Esophagus squamous epithelium (tissue), 5 donors: ENCODE measurements at places on chromosomes 2 and 18.

DNA sequence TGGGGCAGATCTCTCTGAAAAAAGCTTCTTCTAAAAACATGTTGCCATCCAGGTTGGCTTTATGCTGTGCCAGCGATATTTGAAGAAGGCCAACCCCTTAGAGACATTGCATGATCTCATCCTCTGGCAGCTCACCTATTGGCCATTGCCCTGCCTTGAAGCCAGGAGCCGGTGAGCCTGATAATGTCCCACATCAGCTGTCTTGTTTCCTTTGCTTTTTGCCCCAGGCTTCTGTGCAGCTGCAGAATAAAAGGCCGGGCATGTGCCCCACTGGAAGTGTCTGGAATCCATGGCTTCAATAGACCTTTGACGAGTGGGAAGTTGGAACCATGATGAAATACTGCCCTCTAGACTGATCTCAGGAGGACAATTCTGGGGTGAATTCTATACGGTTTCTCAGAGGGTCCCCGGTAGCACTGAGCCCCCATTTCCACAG lies 523.5 kb upstream of the ZEB2 start:
- DNase-seq: no peak

GRCh38 chr2:120496235-120496634 lies 150.3 kb downstream of the INHBB start:
- DNase-seq: no peak

- DNase-seq: no peak
Measured at GRCh38 chr2:134482131-134482723, 228.4 kb downstream of the MGAT5 start.

DNA sequence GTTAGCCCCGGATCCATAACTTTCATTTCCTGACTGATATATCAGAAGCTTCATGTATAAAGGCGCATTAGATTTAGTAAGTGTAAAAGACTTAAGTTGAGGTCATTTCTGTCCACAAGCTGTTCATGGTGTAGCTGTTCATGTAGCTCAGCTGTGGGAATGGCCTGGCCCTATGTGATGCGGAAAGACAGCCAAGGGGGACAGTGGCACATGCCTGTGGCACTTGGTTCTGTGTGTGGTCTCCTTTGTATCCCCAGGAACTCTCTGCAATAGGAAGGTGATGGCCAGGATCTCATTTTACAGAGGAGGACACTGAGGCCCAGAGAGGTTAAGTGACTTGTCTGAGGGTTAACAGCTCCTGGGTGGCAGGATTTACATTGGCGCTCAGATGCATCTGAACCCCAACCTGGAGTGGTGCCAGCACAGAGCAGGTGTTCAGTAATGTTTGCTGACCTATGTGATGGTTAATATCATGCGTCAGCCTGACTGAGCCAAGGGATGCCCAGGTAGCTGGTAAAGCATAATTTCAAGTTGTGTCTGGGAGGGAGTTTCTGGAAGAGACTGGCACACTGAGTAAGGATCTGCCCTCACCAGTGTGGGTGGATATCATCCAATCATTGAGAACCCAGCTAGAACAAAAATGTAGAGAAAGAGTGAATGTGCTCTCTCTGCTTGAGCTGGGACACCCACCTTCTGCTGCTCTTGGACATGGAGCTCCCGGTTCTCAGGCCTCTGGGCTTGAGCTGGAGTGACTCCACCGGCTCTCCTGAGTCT lies 25.4 kb downstream of the HPCAL1 start:
- DNase-seq: no peak

DNA sequence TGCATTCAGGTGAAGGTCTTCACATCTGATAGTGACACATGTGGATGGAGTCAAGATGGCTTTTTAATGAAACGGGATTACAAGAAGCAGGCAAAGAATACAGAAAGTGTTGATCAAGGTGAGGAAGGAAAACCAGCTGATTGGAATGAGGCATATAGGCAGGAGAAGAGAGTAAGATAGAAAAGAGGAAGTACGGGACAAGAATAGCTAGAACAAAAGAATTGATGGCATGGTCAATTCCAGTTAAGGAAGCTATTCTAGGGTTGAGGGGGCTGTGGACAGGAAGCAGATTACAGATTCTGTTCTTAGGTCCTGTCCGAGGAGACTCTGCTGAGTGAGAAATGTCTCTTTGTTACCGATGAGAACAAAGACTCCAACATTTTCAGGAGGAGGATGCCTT lies 13.2 kb upstream of the NCK2 start:
- no peak for DNase-seq

GRCh38 chr18:48074929-48075706 lies 144.7 kb upstream of the SMAD2 start:
- no peak for DNase-seq

DNA sequence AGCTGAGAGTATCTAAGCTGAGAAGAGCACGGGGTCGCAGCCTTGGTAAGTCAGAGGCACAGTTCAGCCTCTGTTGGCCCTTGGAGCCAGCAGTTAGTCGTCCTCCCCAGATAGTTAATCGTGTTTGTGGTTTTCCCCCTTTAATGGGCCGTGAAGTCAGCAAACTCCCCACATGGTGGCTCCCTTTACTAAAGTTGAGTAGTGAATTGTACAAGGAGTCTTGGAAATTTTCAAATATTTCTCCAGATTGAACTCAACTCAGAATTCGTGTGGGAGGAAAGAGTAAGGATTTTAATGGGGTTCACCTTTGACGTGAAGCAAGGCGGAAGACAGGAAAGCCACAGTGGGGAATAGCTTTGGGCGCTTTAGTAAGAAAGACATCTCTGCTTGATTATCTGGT lies 2.4 kb upstream of the ADCYAP1 start:
- no peak for DNase-seq

DNA sequence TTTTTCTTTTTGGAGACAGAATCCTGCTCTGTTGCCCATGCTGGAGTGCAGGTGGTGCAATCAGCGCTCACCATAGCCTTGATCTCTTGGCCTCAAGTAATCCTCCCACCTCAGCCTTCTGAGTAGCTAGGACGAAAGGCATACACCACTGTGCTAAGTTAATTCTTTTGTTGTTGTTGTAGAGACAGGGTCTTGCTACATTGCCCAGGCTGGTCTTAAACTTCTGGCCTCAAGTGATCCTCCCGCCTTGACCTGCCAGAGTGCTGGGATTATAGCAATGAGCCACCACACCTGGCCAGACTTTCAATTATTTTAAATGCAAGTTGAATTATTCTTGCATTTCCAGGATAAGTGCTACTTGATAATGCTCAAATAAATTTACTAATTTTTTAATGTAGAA lies 126.5 kb downstream of the DTNB start:
- no peak for DNase-seq

DNA sequence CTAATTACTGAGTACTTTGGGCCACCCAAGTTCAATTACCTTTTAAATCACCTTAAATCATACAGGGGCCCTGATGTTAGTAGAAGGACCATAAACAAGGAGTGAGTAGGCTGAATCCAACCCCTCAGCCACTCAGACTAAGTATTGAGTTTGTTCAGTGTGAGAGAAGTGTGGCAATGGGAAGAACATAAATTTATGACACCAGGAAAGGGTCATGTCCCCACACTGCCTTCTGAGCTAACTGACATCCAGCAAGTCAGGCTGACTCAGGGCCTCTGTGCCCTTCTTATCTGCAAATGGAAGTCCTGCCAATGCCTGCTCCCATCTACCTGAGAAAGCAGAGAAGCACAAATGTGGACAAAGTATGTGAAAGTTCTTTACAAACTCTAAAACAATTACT lies 12.9 kb downstream of the PLEKHM3 start:
- DNase-seq: no peak

- DNase-seq: no peak
Measured at GRCh38 chr2:72897785-72898584, 10.8 kb downstream of the SPR start.

GRCh38 chr2:210226223-210226622 lies 976 bp upstream of the ACADL start:
- no peak for DNase-seq

DNA sequence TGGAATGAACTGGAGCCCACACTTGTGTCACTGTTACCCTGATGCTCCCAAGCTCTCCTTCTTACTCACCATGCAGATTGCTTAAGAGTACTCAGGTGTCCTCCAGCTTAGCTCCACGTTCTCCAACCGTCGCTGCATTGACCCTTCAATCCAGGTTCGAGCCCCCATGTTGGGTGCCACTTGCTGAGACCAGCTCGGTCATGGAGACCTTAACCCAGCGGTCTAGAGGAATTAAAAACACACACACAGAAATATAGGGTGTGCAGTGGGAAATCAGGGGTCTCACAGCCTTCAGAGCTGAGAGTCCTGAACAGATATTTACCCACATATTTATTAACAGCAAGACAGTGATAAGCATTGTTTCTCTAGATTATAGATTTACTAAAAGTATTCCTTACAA lies 229.1 kb upstream of the APCDD1 start:
- DNase-seq: no peak

DNA sequence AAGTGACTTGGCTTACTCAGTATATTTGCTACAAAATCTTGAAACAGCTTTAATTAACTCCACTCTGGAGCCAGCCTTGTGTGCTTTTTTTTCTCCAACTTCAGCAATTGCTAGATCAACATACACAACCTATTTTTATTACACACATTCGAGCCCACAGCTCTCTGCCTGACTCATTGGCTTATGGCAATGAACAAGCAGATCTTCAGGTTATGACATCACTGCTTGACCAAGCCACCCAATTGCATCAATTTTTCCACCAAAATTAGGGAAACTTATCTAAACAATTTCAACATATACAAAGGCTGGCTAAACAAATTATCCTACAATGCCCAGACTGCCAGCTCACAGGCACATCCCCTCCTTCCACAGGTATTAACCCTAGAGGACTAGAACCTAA lies 39.6 kb upstream of the PDK1 start:
- DNase-seq: no peak

GRCh38 chr2:196983934-196984333 lies 57.4 kb upstream of the PGAP1 start:
- no peak for DNase-seq

- DNase-seq: no peak
Measured at GRCh38 chr2:174566871-174567270, 30.7 kb downstream of the WIPF1 start.

GRCh38 chr18:36496022-36496421 lies 198.5 kb downstream of the FHOD3 start:
- no peak for DNase-seq

GRCh38 chr2:119696005-119696404 lies 17.0 kb downstream of the TMEM177 start:
- DNase-seq: no peak

DNA sequence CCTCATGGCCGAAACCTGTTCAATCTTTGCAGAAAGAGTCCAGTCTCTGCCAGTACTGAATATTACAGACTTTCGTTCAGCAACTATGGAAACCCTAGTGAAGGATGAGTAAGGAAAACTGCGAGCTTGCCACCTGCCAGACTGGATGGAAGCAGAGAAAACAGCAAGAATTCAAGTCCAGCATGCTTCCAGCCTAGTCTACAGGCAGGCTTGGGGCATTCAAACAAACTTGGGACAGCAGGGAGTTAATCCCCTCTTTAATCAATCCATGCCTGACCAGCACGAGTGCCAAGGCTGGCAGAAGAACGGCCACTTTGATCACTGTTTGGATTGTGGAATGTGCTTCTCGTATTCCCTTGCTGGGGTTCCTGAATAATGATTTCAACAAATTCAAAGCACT lies 145.2 kb downstream of the EPHA4 start:
- DNase-seq: no peak

DNA sequence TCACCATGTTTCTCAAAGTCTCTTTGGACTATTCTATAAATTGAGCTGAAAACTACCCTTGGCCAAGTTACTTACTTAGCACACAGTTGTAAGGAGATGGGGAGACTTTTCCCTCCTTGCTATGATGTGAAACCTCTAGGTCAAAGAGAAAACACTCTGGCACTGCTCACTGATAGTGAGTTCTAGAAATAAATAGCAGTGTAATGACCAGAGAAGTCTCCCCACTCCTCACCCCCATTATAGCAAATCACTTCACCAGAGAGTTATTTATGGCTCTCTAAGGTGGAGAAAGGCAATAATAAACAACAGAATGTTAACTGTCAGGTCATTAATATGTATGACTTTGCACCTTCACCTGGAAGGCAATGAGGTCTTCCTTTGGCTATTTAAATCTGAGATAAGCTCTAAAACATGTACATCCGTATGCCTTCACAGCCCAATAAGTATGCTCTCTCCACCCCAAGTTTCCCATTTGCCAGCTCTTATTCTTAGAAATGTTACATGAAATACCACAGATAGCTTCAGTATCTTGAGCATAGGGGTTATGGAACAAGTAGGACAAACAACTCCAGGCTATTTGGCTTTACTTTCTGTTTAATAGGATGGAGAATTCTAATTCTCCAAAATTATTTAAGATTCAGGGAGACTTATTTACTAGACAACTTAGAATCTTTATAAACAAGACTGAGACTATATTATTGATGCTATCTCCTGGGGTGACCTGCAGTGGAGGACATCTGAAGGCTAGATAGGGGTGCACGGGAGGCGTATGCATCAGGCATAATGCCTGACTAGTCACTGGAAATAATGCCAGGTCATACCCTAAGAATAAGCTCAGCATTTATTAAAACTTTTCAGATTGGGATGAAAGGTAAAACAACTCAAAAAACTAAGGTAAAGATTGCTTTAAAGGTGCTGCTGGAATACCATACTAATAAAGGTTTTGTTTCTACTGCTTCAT lies 65.3 kb upstream of the DTNB start:
- no peak for DNase-seq

GRCh38 chr2:138622613-138623012 lies 121.0 kb downstream of the SPOPL start:
- DNase-seq: no peak

- no peak for DNase-seq
Measured at GRCh38 chr2:45731141-45731540, 79.7 kb downstream of the PRKCE start.

DNA sequence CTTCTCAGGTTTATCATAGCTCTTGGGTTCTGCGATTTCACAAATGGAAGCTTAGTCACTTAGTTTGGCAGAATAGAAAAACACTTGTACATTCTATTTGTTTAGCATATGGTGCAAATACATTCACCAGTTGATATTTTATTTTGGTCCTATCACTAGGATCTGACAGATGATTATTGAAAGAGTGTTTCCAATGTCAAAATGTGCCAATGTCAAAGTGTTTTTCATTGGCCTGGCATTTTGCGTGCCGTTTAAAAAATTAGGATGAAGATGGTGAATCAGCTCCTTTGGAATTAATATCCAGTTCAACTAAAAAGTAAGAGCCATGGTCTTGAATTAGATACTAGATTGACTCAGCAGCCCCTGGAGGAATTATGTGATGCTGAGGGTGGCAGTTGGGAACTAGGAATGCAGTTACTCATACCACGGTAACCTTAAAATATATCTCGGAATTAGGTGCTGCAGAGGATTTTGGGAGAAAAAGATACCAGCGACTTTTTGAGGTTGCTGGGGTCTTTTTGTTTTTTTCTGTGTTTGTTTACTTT lies 87.0 kb downstream of the SPHKAP start:
- no peak for DNase-seq
